ENCODE measurements at places on chromosomes 13 and 19. TPM values are rescaled to one million over a fixed set of nuclear protein-coding genes. Genes with fewer than 3 reads are reported as not detected.

GRCh38 chr13:113491418-113491883 is 940 bp upstream of the DCUN1D2 start:
- H3K27ac ChIP-seq, result peak overlapping the region; percentile 57
- no peak for DNase-seq
- H3K4me1 ChIP-seq, result peaks cover 62% of the 10 kb centered on the region
- no peaks in the 10 kb centered on the region for H3K27me3 ChIP-seq
- peaks cover 12% of the 10 kb centered on the region for H3K36me3 ChIP-seq
- H3K4me3 ChIP-seq, result peak overlapping the region; percentile 64

DNA sequence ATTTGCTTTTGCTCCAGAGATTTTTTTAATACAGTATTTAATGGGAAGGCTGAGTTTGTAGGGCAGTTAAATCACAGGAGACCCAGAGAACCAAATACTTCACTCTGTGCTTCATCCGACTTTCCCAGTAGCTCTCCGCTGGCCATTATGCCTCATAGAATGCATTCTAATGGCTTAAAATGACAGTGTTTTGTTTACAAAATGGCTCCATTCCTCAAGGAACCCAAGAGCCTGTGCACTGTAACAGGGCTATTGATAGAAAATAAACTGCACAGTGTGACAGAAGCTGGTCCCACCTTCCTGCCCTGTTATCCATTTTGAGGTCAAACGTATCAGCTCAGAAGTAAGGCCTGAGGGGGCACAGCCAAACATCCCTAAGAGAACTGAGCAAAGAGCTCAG is 136.5 kb downstream of the RAP2A start:
- H3K4me3 ChIP-seq, result no peak overlapping the region
- H3K36me3 ChIP-seq, result no peaks in the 10 kb centered on the region
- H3K27me3 ChIP-seq, result peaks cover 25% of the 10 kb centered on the region
- no peak overlapping the region for H3K27ac ChIP-seq
- DNase-seq, result no peak

GRCh38 chr19:2543463-2544442 is 67.8 kb downstream of the GADD45B start:
- no peaks in the 10 kb centered on the region for H3K36me3 ChIP-seq
- peaks cover 33% of the 10 kb centered on the region for H3K4me1 ChIP-seq
- H3K4me3 ChIP-seq, result peak overlapping the region; percentile 49
- no peaks in the 10 kb centered on the region for H3K27me3 ChIP-seq

- H3K36me3 ChIP-seq, result no peaks in the 10 kb centered on the region
- H3K27me3 ChIP-seq, result no peaks in the 10 kb centered on the region
- no peak for DNase-seq
- H3K4me1 ChIP-seq, result peaks cover 13% of the 10 kb centered on the region
- no peak overlapping the region for H3K27ac ChIP-seq
- no peak overlapping the region for H3K4me3 ChIP-seq
Observed at GRCh38 chr13:112756511-112756966, 66.7 kb downstream of the ATP11A start.

CLEC11A gene
- total RNA-seq, result 0.89 TPM
